Esophagus squamous epithelium (tissue), 5 donors: ENCODE measurements at places on chromosomes 2 and 18.

- DNase-seq, result no peak
- H3K27ac ChIP-seq, result no peak overlapping the region
- no peaks in the 10 kb centered on the region for H3K4me1 ChIP-seq
- no peak overlapping the region for H3K4me3 ChIP-seq
- H3K36me3 ChIP-seq, result no peaks in the 10 kb centered on the region
These were observed 101.4 kb upstream of the POU3F3 start for GRCh38 chr2:104752504-104752903.

DNA sequence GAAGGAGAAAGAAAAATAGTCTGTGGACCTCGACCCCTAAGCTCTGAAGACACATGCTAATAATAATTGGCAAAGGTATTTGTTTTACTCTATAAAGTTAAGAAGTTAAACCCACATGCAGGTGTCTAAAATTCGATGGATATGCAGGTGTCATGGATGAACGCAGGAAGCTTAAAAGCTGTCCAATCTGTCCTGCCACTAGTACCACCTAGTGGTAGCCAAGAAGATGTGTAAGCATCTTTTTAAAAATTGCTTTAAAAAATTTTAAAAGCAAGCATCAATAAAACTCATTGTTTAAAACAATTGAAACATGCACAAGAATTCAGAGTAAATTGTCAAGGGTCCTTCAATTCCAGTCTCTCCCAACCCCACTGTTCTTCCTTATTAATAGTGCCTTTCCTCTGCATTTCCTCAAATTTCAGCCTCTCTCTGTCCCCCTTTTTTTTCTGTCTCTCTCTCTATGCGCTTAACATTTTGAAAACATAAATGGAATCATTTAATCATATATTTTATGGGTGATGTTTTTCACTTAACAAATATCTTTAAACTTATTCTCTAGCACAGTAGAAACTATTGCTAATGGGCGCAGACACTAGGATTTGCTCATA lies 30.6 kb upstream of the PPP3R1 start:
- no peaks in the 10 kb centered on the region for H3K36me3 ChIP-seq
- H3K27ac ChIP-seq, result no peak overlapping the region

DNA sequence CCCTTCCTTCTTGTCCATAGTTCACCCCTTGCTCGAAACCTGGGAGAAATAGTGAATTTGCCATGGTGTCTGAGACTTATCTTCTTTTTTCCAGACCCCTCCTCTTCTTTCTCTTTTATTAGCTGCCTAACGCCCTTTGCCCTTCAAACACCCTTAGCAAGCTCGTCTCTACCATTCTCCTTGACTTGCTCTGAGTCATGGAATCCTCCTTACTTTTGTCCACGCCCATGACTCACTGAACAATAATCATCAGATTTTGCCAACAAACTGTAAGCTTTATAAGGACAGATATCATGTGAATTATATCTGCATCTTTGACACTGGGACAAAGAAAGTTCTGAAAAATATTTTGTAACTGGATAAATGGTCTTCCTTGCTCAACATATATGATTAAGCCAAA lies 67.1 kb upstream of the CNTNAP5 start:
- H3K27ac ChIP-seq, result no peak overlapping the region
- DNase-seq, result no peak
- H3K4me1 ChIP-seq, result no peaks in the 10 kb centered on the region
- H3K36me3 ChIP-seq, result no peaks in the 10 kb centered on the region
- H3K4me3 ChIP-seq, result no peak overlapping the region

- no peak overlapping the region for H3K4me3 ChIP-seq
- H3K27ac ChIP-seq, result no peak overlapping the region
- H3K27me3 ChIP-seq, result no peaks in the 10 kb centered on the region
- peaks cover 5% of the 10 kb centered on the region for H3K4me1 ChIP-seq
- DNase-seq, result no peak
These were observed 53.0 kb downstream of the BIN1 start for GRCh38 chr2:127053731-127054603.

DNA sequence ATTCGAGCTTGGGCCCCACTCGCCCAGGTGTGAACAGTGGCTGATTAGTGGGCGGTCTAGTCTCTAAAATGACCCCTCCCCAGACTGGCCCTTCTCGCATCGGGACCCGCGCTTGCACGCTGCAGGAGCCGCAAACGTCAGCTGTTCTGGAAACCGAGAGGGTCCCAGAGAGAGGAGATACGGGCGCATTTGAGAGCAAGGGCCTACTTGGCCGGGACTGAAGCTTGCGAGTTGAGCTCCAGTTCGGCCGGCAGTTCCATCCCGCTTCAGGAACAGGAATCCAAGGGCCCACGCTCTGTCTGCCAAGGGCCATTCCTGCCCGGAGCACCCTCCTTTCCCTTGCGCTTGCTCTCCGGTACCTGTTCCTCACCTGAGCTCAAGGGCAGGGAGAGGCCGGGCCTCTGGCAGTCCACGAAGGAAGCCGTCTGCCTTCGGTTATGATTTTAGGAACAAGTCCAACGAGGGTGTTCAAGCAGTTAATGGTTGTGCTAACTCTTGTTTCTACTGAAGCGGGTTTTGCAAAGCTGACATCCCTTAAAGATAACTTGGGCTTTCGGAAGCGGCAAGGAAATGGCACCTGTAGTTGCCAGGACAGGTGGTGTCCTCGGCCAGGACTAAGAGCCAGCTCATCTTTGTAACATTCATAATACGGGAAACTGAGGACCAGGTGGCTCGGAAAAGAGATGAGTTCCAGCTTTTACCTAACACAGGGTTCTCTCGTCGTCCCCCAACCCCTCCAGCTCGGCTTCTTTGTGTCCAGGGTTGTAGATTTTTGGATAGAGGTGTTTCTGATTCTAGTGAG lies 3.9 kb upstream of the DLX1 start:
- peaks cover 56% of the 10 kb centered on the region for H3K27me3 ChIP-seq
- H3K4me1 ChIP-seq, result peaks cover 21% of the 10 kb centered on the region
- DNase-seq, result no peak
- no peak overlapping the region for H3K4me3 ChIP-seq

DNA sequence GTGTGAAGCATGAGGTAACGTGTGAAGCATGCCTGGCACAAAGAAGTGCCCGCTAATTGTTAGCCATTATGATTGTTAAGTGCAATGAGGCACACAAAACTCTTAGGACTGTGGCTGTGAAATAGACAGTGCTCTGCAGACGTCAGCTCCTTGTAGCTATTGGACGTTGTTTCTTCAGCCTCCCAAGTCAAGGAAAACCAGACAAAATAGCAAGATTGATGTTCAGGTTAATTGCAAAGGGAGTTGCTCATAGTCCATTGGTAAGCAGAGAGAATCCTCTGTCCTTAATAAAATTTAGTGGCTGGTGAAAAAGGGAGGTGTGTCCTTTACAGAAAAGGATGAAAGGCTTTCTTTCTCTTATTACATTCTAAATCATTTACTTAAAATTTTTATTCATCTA lies 54.6 kb upstream of the MBP start:
- H3K4me1 ChIP-seq, result peaks cover 10% of the 10 kb centered on the region
- no peak for DNase-seq
- no peak overlapping the region for H3K27ac ChIP-seq
- H3K4me3 ChIP-seq, result no peak overlapping the region
- no peaks in the 10 kb centered on the region for H3K27me3 ChIP-seq

GRCh38 chr2:143051465-143051864 lies 77.8 kb upstream of the ARHGAP15 start:
- no peaks in the 10 kb centered on the region for H3K4me1 ChIP-seq
- DNase-seq, result no peak
- no peaks in the 10 kb centered on the region for H3K36me3 ChIP-seq
- no peak overlapping the region for H3K27ac ChIP-seq
- no peak overlapping the region for H3K4me3 ChIP-seq
- H3K27me3 ChIP-seq, result no peaks in the 10 kb centered on the region

- H3K27me3 ChIP-seq, result no peaks in the 10 kb centered on the region
- no peak overlapping the region for H3K27ac ChIP-seq
- H3K4me3 ChIP-seq, result no peak overlapping the region
- no peaks in the 10 kb centered on the region for H3K36me3 ChIP-seq
- no peaks in the 10 kb centered on the region for H3K4me1 ChIP-seq
These were observed 56.3 kb downstream of the POMC start for GRCh38 chr2:25112113-25112512.

GRCh38 chr2:109525836-109526235 lies 87.9 kb downstream of the SEPTIN10 start:
- H3K36me3 ChIP-seq, result no peaks in the 10 kb centered on the region
- peaks cover 26% of the 10 kb centered on the region for H3K4me1 ChIP-seq
- H3K27ac ChIP-seq, result no peak overlapping the region
- no peak overlapping the region for H3K4me3 ChIP-seq
- no peak for DNase-seq
- H3K27me3 ChIP-seq, result no peaks in the 10 kb centered on the region

- H3K4me1 ChIP-seq, result no peaks in the 10 kb centered on the region
- no peaks in the 10 kb centered on the region for H3K36me3 ChIP-seq
- H3K4me3 ChIP-seq, result no peak overlapping the region
- DNase-seq, result no peak
- H3K27me3 ChIP-seq, result no peaks in the 10 kb centered on the region
These were observed 56.5 kb downstream of the TPGS2 start for GRCh38 chr18:36772241-36772723.

DNA sequence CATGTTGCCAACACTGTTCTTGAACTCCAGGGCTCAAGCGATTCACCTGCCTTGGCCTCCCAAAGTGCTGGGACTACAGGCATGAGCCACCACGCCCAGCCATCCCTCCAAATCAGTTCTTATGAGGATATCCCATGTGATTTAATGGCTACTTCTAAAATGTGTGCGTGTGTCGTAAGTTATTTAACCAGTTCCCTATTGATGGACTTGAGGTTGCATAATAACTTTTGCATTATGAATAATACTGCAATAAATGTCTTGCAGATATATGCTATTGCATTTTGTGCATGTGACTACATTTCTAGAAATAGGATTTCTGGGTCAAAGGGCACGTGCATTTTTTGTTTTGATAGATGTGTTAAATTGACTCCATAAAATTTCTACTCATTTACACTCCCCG lies 19.0 kb downstream of the DIPK1C start:
- no peak overlapping the region for H3K4me3 ChIP-seq
- no peaks in the 10 kb centered on the region for H3K4me1 ChIP-seq
- no peaks in the 10 kb centered on the region for H3K27me3 ChIP-seq
- H3K27ac ChIP-seq, result no peak overlapping the region
- H3K36me3 ChIP-seq, result no peaks in the 10 kb centered on the region

DNA sequence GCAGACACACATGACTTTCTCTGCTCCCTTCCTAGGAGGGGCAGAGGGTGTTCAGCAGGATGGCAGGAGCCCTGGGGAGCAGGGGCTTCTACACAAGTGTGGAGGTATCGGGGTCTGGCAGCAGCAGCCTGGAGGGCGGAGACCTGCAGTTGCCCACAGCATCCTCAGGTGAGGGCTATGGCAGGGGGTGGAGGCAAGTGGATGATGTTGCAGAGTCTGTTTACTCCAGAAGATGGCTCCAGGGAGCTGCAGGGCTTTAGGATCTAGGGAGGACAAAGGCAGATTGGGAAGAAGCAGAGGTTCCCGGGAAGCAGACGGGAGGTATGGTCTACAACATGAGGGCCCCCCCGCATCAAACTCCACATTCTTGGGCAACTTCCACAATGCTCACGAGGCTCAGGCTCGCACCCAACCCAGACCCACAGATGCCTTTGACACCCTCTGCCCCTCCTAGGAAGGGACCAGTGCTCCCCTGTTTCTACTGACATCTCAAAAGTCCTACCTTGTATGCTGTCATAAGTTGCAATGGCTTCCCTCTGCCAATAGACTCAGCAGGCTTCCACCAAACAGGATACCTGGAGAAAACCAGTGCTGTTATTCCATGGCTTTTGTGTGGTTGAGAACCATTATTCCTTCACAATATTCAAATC lies 12.0 kb upstream of the ATP6V1C2 start:
- no peaks in the 10 kb centered on the region for H3K27me3 ChIP-seq
- no peak overlapping the region for H3K27ac ChIP-seq
- DNase-seq, result no peak
- no peaks in the 10 kb centered on the region for H3K4me1 ChIP-seq
- no peaks in the 10 kb centered on the region for H3K36me3 ChIP-seq

- H3K4me3 ChIP-seq, result peak overlapping the region; percentile 65
- no peaks in the 10 kb centered on the region for H3K36me3 ChIP-seq
- H3K4me1 ChIP-seq, result peaks cover 44% of the 10 kb centered on the region
- DNase-seq, result no peak
- no peaks in the 10 kb centered on the region for H3K27me3 ChIP-seq
These were observed 2.5 kb downstream of the IGFBP5 start for GRCh38 chr2:216692636-216693413.

DNA sequence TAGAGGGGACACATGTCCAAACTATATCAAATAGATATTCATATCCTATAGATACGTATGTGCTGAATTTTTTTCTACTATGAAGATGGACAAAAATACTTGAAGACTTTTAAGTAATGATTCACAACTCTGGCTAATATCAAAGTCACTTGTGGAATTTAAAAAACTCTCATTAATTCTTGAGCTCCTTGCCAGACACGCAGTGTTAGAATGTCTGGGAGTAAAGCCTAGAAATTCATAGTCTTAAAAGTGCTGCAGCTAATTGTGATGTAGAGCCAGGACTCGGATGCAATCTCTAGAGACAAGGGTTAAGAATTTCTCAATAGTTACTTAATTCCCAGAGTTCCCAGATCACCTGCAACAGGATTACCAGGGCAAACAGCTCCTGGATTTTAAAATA lies 107.4 kb downstream of the ARL6IP6 start:
- H3K27me3 ChIP-seq, result no peaks in the 10 kb centered on the region
- no peak overlapping the region for H3K4me3 ChIP-seq
- DNase-seq, result no peak

DNA sequence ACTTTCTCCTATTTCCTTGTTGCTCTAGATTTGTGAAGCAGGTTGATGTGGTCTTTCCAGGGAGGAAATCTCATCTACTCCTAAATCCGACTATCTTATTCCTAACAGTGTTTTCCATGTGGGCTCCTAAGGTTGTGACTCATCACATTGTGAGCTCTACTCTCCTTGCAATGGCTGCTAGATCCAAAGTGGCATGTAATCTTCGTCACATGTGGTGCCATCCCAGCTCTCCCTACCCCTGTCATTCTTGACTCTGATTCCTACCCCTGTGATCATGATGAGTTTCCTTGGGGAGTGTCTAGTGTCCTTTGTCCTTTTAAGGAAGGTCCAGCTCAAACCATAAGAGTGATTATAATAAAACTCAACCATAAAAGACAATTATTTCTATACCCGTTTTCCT lies 47.3 kb upstream of the GULP1 start:
- no peak overlapping the region for H3K4me3 ChIP-seq
- DNase-seq, result no peak
- H3K4me1 ChIP-seq, result no peaks in the 10 kb centered on the region
- no peaks in the 10 kb centered on the region for H3K27me3 ChIP-seq

DNA sequence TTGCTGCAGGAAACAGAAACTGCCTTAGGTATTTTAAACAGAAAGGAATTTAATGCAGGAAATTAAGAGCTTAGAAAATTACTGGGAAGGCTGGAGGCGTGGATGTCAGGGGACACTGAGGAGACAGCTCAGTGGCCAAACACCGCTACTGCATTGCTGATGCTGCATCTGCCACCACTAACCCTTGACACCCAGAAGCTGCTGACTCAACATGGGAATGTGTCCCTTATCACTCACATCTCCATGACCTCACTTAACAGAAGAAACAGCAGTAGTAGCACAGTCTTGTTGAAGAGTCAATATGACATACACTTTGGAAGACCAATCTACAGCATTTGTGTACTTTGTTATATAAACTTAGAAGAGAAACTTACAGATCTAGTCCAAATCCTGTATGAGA lies 906.1 kb downstream of the SLC4A3 start:
- no peaks in the 10 kb centered on the region for H3K27me3 ChIP-seq
- no peaks in the 10 kb centered on the region for H3K36me3 ChIP-seq
- no peaks in the 10 kb centered on the region for H3K4me1 ChIP-seq
- H3K4me3 ChIP-seq, result no peak overlapping the region
